Stimulated activated CD8-positive, alpha-beta memory T cell treated with anti-CD3 and anti-CD28 coated beads, Interleukin-4, amount 100 ng/mL, for 1 hour (primary cell): ENCODE measurements at places on chromosomes 3 and 15.

- DNase-seq, result no peak
Observed at GRCh38 chr3:66390013-66390412, 110.8 kb downstream of the LRIG1 start.

DNA sequence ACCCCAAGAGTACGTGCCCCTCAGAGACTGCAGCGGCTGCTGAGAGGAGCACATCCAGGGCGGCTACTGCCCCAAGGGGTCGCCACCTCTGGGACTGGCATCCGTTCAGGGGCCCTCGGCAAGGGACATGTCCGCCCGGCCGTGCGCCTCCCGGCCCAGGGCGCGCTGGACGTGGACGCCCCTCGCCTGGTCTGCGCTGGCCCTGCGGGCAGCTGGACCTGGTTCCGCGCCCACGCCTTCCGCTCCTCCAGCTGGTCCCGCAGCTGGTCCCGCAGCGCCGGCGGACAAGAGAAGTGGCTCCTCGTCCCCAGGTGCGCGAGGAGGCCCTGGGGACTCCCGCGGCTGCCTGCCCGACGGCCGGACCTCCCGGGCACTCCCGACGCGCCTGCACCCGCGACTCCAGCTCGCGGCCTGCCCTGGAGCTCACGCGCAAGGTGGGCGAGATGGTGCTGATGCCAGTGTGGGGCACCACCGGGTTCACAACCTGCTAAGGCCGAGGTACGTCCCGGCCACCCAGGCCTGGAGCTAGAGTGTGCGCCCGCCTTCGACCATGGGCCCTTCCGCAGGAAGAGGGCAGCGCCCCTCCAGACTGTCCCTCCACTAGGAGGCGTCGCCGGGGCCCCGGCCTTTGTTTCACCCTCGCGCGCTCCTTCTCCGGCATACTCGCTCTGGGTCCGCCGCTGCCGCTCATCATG lies 14.4 kb upstream of the GP9 start:
- DNase-seq, result no peak

DNA sequence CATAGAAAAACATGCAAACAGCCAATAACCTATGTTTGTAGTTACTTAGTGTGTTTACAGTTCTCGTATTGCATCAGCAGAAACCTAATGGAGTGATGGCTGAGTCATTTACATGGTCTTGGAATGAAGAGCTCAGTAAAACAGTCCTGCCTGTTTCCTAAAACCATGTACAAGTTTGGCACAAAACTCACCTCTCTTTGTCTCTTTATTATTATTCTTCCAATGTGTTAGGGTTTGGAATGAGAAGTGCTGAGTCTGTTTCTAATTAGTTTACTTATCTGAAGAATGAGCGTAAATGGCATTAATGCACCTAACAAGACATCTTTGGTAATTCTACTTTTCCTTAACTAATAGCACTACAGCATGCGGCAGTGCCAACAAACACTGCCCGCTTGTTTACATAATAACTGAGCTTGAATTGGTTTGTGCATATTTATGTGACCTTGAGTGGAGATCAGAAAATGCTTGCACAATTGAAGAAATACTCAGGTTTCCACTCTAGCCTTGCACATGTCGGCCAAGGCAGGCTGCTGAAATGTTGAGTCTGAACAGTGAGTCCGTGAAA lies 385.4 kb upstream of the SEMA6D start:
- no peak for DNase-seq

DNA sequence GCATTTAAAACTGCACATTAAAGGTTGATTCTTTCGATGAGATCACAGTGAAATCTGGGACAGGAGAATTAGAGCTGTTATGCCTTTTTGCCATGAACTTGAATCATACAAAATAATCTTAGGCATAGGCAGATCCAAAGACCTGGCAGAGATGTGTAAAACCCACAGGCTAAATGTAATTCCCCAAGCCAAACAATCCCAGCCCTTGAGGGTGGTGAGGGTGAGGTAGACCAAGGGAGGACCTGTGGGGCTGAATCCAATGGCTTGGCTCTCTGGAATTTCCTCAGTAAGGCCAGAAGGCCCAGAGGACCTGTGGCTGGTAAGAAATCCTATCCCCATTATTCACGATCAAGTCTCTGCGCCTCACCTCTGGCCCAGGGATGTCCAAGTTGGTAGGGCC lies 80.5 kb upstream of the MEX3B start:
- no peak for DNase-seq

GRCh38 chr3:141243271-141243707 lies 11.7 kb downstream of the PXYLP1 start:
- DNase-seq, result no peak

GRCh38 chr3:70984776-70985482 lies 598.6 kb downstream of the FOXP1 start:
- DNase-seq, result no peak

GRCh38 chr3:72100080-72100511 lies 315.1 kb upstream of the PROK2 start:
- no peak for DNase-seq

GRCh38 chr3:53501178-53501577 lies 6.8 kb downstream of the CACNA1D start:
- no peak for DNase-seq

DNA sequence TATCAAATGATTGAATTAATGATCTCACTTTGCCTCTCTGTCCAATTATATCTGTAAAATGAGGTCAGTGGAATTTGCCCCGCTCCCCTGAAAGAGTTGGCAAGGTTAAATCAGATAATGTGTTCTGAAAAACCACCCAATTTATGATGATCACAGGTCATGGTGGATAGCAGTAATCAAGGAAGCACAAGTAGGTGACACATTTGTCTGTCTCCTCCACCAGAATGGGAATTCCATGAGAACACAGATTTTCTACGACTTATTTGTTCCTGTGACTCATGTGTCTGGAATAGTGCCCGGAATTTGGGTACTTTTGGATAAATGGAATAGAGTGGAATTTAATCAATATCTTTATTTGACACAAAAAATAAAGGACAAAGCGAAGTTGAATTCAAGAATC lies 220.9 kb upstream of the SUCLG2 start:
- no peak for DNase-seq

- DNase-seq, result no peak
Observed at GRCh38 chr3:12143949-12144504, 14.7 kb downstream of the TIMP4 start.

DNA sequence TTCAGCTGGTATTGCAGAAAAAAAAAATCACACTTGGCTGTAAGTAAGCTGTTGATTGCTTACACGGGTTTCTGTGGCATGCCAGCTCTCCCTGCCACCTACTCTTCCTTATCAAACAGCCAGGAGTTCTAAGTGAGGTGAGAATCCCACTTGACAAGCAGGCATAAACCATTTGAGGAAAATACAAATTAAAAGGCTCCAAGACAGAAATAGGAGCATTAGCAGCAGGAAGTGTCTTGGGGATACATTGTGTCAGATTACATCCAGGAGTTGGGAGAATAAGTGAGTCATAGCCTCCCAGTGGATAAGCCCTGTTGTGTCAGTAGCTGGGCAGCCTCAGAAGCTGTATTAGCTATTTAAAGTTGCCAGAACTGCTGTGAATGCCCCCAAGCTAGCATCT lies 256.0 kb downstream of the CNTN4 start:
- DNase-seq, result no peak

GRCh38 chr3:10962481-10963036 lies 30.0 kb upstream of the SLC6A1 start:
- no peak for DNase-seq

GRCh38 chr3:43019006-43019809 lies 40.1 kb downstream of the GASK1A start:
- no peak for DNase-seq

GRCh38 chr3:195696632-195697278 lies 24.0 kb upstream of the MUC20 start:
- DNase-seq, result no peak

DNA sequence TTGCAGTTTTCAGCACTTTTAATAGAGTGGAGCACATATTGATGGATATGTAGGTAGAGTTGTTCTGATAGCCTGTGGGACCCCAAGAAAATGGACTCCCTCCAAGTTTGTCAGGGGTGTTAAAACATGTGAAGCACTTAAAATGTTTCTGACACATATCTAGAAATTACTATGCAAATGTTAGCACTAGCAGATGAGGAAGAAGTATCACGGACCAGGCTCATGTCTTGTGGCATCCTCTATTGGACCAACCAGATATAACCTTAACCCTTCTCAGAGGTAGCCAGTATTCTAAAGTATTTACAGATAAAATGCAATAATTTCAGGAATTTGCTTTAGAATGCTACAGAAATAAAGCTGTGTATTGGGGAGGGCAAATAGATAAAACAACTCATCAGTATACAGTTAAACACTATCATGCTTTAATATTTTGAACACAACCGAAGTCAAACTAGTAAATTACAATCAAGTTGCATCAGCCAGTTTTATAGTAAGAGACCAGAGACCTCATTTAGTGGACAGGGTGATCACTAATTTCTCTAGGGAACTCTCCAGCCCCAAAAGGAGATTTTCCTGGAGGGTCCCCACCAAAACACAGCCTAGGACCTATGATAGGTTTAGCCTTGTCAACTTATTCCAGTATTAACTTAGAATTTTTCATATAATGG lies 57.2 kb upstream of the FBN1 start:
- no peak for DNase-seq

GRCh38 chr15:68990992-68991500 lies 23.4 kb upstream of the NOX5 start:
- DNase-seq, result no peak

GRCh38 chr15:88617031-88617722 lies 4.0 kb upstream of the AEN start:
- no peak for DNase-seq

DNA sequence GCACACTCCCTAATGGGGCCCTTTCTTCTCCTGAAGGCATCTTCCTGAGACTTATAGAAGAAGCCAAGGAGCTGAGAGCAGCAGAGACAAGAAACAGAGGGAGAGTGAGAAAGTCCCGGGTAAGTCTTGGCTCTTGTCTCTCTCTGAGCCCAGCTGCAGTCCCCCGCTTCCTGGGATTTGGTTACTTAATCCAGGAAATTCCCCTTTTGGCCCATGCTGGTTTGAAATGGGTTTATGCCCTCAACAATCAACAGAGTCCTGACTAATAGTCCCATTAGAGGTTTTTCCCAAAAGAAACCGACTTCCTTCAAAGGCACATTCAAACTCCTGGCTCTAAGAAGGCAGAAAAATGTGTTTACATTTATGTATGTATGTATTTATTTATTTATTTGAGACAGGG lies 22.0 kb downstream of the TMEM158 start:
- no peak for DNase-seq

DNA sequence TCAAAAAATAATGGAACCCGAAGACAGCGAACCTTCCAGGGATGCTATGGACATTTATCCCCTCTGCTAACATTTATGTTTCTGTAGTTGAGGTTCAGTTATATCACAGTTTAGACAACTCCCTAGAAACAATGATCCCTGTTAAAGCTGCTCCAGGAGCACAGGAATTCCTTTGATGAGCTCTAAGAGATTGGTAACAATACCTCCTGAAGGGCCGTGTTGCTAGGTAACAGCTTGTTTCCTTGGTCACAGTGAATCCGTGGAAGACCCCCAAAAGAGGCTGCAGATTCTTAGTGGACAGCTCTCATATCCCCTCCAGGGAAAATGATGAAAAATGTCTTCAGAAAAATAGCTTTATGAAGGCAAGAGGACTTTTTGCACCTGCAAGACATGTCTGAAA lies 160.2 kb downstream of the SERPINI1 start:
- DNase-seq, result no peak

DNA sequence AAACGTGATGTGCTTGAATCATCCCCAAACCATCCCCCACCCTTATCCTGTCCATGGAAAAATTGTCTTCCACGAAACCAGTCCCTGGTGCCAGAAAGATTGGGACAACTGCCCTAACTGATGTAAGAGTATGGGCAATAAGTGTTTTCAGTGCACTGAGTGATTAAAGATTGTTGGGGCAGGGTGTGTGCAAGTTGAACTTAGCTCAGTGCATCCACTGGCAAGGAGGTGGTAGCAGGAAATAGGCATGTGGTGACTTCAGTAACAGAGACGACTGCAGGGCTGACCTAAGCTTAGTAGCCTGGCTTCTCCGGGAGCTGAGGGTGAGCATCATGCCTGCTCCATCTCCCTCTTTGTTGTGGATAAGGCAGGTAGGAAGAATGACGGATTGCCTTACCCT lies 27.5 kb downstream of the PAQR9 start:
- DNase-seq, result no peak
